CD4-positive, alpha-beta T cell (primary cell): ENCODE measurements at places on chromosomes 1 and 21. TPM values are rescaled to one million over a fixed set of nuclear protein-coding genes. Genes with fewer than 3 reads are reported as not detected.

DNA sequence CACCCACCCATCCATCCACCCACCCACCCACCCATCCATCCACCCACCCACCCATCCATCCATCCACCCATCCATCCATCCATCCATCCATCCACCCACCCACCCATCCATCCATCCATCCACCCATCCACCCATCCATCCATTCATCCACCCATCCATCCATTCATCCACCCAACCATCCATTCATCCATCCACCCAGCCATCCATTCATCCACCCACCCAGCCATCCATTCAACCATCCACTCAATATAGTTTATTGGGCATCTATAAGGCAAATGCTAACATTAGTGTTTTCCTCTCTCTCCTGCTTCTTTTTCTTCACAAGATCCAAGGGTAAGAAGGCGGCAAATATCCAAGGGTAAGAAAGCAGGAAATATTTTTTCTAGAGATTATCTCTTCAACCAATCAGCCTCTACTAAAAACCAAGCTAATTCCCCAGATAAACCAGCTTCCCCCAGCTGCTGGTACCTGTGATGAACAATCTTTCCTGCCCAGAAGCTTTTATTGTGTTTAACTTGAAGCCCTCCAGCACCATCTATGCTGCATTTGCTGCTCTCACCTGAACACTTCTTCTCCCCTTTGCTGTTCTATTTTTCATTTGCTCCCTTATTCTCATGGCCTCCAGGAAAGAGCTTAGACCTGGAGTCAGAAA is 22.6 kb upstream of the ATP2B4 start:
- no peak for DNase-seq

DNA sequence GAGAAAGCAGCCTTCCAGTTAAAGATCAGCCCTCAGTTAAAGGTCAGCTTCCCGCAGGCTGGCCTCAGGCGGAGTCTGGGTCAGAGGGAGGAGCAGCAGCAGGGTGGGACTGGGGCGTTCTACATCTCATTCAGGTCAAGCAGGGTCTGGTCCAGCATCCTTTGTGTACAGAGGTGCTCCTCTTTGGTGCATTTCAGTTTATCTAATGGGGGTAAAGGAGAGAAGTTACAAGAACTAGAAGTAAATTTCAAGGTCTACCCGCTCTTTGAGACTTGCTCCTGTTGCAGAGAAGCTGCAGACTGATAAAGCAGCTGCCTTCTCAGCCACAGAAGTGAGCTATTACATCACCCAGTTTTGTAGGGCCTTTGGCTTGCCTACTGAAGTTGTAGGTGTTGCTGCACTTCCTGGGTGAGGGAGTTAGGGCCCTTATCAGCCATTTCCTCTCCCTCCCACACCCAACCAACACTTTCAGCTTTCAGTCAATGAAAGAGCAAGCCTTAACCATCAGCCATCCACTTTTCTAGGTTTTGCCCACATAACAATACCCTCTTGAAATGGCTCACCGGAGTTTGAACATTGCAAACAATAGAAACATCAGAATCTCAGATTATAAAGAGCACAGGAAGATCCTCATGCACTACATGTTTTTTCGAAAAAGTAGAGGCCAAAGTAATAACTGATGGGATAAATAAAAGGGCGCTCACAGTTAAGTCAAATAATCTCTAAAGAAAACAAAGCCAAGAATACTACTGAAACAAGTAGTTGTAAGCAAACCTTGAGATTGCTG is 2.8 kb upstream of the NUP210L start:
- peak; percentile 75 for DNase-seq

C1orf94 gene
- not detected for total RNA-seq

EPHA10 gene
- total RNA-seq, result not detected

S100A9 gene
- 43.6 TPM for total RNA-seq
